ENCODE measurements at places on chromosomes 6 and 20.

GRCh38 chr6:39166189-39166911, 51.4 kb upstream of the SAYSD1 start:
- DNase-seq = peak; percentile 71

GRCh38 chr6:105207524-105208269, 27.9 kb upstream of the POPDC3 start:
- no peak for DNase-seq

DNA sequence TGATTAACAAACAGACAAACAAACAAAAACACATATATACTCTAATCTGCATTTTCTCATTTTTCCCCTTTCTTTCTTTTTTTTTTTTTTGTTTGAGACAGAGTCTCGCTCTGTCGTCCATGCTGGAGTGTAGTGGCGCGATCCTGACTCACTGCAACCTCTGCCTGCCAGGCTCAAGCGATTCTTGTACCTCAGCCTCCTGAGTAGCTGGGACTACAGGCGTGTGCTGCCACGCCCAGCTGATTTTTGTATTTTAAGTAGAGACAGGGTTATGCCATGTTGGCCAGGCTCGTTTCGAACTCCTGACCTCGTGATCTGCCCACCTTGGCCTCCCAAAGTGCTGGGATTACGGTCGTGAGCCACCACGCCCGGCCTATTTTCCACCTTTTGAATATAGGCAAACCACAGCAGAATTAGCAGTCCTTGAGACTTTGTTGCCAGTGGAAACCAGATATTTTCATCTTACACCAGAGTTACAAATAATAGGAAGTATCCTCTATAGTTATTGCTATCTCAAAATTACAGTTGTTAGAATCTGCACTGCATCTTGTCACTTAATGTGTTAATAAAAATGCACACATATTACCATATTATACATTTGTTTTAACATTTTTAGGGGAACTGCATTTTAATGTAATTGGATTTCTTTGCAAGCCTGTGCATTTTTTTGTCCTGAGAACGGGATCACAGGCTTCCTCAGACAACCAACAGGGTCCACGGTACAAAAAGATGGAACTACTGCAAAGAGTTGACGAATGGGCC, 208.2 kb upstream of the ZNF217 start:
- DNase-seq = no peak

GRCh38 chr20:53186635-53187034, 214.5 kb downstream of the TSHZ2 start:
- no peak for DNase-seq

DNA sequence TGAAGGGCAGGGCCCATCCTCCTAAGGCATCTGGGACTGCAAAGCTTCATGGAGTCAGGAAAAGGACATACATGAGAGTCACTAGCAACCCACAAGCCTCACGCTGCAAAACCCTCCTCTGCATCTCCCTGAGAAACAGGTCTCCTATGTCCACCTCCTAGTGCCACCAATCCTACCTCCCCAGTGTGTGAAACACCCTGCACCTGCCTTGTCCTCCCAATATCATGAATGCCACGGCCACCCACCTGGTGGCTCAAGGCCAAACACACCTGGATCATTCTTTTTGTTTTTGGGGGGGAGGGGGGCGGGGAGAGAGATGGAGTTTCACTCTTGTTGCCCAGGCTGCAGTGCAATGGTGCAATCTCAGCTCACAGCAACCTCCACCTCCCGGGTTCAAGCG, 90.5 kb downstream of the ZMYND8 start:
- no peak for DNase-seq

- DNase-seq = no peak
Measured at GRCh38 chr6:157808405-157808950, 14.6 kb upstream of the SNX9 start.

- DNase-seq = no peak
Measured at GRCh38 chr6:164812706-164813105, 496.7 kb downstream of the C6orf118 start.

DNA sequence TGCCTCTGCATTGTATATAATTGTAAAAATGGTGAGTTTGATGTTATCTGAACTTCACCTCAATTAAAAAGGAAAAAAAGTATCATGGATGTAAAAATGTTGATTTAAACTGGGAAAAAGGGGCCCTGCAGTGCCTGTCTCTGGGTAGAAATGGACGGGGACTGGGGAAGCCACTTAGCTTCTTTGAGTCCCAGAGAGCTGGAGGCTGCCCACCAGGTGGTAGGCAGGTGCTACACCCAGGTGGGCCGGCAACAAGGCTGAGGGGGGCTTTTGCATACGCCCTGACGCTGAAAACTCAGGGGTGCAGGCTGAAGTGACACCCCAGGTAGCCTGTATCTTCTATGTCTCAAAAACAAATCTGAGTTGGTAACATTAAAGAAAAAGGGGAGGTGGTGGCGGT, 118.2 kb downstream of the SULF2 start:
- no peak for DNase-seq

- DNase-seq = no peak
Measured at GRCh38 chr6:33634161-33634727, 13.1 kb downstream of the ITPR3 start.

DNA sequence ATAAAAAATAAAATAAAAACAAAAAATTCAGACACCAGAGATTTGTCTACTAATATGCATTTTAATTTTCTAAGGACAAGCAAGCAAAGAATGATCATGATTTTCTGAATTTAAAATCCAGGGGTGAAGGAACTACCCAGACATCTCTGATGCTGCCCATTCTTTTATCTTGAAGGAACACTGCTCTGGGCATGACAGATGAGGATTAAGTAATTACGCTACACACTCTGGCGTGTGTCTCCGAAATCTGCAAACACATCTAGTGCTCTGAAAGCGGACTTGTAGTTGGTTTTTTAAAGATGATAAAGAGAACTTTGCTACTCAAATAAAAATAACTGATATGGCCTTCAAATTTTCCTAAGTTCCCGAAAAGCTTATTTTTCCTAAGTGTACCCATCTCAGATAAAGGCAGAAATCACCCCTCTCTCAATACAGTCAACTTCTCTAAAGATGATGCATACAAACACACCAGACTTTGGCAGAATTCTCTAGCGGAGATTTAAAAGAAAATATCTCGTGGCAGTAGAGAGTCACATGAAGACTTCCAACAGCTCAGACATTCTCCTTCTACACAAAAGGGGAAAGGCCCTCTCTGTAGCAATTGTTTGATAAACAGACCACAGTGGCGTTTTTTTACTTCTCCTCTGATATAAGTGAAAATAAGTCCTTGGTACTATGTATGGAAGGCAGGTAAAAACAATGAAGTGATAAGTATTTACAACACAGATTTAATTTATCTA, 133.8 kb downstream of the BACH2 start:
- no peak for DNase-seq

DNA sequence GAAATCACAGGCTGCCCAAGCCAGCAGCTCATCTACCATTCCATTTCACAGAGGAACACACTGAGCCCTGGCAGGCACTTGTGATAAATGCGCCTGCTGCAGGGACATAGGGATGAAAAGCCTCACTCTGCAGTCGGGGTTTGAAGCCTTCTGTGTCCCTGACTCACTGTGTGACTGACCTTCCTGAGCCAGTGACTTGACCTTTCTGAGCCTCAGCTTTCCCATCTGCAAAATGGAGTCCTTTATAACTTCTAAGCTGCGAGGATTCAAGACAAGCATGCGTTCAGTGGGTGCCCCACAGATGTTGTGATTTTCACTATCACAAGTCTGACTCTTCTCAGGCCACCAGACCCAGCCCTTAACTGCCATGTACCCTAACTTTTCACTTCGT, 5.5 kb downstream of the TGM2 start:
- no peak for DNase-seq

DNA sequence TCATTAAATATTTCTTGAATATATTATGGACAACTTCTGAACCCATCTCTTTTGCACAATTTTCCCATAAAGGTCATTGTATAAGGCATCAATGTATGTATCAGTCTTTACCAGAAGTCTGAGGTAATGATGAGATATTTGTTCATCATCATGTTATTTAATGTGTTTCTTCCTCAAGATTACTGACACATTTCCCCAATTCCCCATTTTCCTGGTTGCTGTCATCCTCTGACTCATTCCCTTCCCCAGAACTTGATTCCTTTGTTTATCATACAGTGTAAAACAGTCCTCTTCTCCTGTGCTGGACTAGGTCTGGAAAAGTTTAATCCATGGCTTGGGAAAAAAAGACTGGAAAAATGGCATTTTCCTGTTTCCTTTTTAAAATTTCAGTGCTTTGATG, 107.9 kb upstream of the FLRT3 start:
- no peak for DNase-seq

DNA sequence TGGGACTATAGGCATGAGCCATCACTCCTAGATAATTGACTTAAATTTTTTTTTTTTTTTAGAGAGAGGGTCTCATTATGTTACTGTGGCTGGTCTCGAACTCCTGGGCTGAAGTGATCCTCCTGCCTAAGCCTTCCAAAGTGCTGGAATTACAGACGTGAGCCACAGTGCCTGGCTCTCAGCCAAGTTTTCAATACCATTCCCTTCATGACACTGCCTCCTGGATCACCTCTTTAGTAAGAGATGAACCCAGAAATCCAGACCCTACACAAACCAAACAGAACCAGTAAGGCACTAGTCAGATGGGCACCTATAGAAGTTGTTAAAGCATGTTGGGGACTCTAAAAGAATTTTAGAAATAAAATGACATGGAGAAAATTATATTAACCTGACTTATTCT, 18.3 kb upstream of the RIMS4 start:
- no peak for DNase-seq

- no peak for DNase-seq
Measured at GRCh38 chr6:22069306-22069800, 227.5 kb downstream of the PRL start.

GRCh38 chr20:39879296-39879695, 809.7 kb downstream of the MAFB start:
- no peak for DNase-seq

GRCh38 chr6:28981431-28981832, 23.7 kb downstream of the ZNF311 start:
- DNase-seq = peak; percentile 45

GRCh38 chr6:102501615-102502014, 1108.1 kb downstream of the GRIK2 start:
- no peak for DNase-seq

DNA sequence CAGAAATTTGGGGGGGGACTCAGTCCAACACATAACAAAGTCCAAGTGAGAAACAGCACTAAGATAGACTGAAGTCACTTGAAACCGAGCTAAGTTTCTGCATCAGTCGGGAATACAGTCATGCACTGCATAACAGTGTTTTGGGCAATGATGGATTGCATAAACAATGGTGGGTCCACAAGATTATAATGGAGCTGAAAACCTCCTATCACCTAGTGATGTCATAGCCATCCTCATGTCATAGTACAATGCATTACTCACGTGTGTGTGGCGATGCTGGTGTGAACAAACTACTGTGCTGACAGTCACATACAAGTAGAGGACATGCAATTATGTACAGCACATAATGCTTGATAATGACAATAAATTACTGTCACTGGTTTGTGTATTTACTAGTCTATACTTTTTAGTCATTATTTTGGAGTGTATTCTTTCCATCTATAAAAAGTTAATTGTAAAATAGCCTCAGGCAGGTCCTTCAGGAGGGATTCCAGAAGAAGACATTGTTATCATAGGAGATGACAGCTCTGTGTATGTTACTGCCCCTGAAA, 154.5 kb upstream of the ECI2 start:
- DNase-seq = no peak

DNA sequence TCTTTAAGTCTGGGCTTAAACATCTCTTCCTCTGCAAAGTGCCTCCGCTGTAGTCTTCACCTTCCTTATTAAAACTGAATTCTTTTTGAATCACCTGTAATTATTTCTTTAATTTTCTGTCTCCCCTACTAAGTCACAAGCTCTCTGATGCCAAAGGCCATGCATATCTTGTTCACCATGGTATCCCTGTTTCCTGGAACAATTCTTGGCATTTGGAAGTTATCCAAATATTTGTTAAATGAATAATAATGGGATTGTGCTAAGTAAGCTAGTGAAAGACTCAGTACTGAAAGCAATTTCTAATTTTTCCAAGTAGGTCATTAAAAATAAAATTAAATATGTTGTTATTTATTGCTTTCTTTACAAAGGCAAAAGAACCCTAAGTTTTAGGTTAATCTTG, 12.2 kb downstream of the SNAP91 start:
- no peak for DNase-seq

GRCh38 chr6:143271024-143271423, 179.5 kb downstream of the ADAT2 start:
- DNase-seq = no peak

DNA sequence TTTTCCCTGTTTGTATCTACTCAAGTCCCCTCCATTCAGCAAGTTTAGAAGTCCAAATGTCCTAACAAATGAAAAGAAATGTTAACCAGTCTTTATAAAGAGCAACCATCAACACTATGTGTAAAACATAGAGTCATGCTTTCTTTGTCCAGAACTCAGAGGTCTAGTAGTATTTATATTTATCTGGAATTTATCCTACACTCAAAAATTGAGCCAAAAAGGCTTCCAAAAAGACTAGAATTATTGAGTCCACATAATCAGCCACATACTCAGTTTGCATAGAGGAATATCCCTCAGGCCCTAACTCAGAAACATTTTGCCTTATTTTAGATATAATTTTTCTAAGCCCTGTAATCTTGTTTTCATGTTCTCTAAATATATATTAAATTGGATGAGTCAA, 455.0 kb downstream of the COL12A1 start:
- DNase-seq = no peak

DNA sequence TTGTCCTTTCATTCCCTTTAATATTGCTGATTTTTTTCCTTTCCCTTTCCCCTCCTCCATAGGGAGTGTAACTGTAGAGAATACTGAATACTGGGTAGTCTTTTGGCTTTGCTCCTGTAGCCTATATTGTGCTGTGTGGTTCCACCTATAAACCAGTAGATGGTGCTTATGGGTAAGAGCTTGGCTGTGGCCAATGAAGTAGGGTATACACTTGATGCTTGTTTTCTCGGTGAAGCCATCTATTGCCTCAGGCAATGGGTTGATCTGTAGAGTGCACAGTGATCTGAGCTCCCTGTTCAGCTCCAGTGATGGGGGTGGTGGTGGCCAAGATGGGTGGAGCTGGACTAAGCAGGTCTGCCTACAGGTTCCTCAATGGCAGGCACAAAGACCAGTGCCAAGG, 203.3 kb upstream of the IMPG1 start:
- DNase-seq = no peak

GRCh38 chr6:127818149-127818548, 82.7 kb downstream of the THEMIS start:
- DNase-seq = no peak

- no peak for DNase-seq
Measured at GRCh38 chr20:54472607-54473006, 2.8 kb upstream of the DOK5 start.

- no peak for DNase-seq
Measured at GRCh38 chr20:13286607-13287006, 65.5 kb downstream of the ISM1 start.

GRCh38 chr6:143515061-143515760, 3.7 kb upstream of the FUCA2 start:
- DNase-seq = no peak

- DNase-seq = no peak
Measured at GRCh38 chr6:36697481-36697903, at the start of gene RAB44. Gene RAB44 (plus strand): TSS chr6:36697826. CDS start chr6:36704236, 6,410 bp downstream.

DNA sequence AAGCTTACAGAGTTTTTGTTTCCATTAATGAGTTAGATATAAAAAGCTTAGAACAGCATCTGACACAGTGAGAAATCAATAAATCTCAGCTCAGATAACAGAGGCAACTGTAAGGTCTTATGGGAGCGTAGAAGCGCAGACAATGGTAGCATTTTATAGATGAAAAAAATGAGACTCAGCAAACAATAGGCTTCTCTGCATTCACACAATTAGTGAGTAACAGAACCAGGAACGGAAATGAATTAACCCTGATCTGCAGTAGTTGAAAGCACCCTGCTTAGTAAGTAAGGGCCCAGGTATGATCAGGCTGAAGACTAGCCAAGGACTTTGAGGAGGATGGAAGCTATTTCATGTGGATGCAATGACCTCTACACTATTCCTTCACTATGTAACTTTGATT, 147.2 kb upstream of the EYA4 start:
- no peak for DNase-seq

All from stimulated activated CD8-positive, alpha-beta memory T cell treated with anti-CD3 and anti-CD28 coated beads, Interleukin-4, amount 100 ng/mL, for 1 hour (primary cell).